ENCODE measurements at places on chromosomes 2 and 18.

DNA sequence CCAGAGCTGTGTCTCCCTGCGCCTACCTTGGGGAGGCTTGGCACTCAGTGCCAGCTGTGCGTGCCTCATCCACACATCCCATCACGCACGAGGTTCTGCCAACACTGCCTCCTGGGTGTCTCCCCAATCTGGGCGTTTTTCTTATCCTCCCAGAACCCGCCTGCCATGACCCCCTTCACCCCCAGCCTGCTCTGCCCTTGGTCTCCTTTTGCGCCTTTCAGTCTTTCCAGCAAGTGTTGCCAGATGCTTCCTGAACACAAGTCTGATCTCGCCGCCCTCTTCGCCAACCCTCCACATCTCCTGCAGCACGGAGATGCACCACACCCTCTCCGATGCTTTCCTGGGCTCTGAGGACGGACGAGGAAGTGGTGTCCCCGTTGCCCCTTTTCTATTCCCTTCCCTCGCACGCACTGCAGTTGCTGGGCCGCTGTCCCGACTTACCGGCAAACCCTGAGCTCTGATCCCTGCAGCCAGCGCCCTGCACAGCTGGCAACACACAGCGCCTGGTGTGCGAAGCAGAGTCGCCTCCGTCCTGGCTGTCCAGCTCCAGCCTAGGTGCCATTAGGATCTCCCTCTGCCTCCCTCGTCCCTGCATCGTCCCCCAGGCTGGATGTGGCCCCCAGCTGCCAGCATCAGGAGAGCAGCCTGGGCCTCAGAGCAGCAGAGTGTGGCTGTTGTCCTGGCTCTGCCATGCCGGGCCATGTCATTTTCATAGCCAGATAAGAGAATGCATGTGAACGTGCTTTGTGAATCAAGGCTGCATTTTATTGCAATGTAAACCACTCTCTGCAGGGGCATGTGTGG, 22.6 kb upstream of the ALLC start:
- DNase-seq, result no peak

DNA sequence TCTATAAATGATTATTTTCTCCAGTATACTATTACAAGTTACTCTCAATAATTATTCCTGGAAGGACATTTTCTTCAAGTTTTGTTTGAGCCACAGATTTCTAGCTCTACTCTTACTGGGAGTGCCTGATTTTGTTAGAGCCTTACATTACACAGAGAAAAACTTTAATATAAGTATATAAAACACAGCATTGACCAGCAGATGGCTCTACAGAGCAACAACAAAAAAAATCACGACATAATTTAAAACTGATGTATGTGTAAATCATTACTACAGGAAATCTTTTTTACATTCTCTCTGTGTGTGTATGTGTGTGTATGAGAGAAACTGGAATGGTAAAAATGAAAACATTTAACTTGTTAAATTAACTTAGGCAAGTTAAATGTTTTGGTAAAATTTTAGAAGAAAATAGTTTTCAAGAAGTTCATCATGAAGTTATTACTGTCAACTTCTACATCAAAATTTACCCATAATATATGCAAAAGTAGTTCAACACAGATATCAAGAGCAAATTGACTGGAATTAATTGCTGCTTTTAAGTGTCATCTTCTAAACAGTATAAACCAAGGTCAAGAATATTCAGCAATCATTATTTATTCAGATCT, 103.3 kb downstream of the MDH1 start:
- DNase-seq, result no peak

DNA sequence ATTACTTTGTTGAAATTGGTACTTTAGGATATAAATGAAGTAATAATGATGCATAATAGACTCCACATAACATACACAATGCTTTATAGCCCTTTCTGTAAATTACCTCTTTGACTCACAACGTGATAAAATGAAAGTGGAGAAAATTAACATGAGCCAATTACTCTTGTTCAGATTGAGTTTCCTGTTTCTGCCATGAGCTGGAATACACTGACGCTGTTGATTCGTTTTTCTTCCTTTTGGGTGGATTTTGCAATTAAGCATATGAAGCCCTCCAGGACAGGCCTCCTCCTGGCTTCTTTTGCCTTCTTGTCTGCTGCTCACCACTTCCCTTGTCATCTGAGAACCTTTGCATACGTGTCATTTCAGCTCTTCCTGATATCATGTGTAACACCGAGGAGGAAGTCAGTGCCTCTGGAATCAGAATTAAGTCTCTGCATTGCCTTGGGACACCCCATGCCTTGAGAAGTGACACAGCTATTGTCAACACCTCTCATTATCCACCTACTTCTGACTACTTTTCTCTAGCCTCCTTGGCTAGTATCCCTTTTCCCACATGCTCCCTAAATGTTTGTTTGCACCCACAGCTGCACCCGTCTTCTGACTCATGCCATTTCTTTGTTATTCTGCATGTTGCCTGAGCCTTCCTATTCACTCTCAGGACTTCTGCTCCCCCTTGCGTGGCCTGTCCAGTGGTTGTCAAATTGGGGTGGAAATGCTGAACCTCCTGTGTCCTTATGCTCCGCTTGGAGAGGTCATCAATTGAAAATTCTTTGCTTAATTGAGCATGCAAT, 134.1 kb downstream of the FMNL2 start:
- DNase-seq, result no peak

DNA sequence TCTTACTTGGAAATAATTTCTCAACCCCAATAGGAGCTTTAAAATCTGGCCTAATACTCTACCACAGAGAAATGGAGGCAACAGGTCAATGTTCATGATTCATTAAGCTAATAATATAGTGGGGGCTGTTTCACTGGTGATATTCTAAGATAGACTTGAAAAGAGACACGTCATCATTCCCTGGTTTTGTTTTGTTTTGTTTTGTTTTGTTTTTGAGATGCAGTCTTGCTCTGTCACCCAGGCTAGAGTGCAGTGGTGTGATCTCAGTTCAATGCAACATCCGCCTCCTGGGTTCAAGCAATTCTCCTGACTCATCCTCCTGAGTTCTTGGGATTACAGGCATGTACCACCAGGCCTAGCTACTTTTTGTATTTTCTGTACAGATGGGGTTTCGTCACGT, 37.5 kb upstream of the SOS1 start:
- DNase-seq, result no peak

DNA sequence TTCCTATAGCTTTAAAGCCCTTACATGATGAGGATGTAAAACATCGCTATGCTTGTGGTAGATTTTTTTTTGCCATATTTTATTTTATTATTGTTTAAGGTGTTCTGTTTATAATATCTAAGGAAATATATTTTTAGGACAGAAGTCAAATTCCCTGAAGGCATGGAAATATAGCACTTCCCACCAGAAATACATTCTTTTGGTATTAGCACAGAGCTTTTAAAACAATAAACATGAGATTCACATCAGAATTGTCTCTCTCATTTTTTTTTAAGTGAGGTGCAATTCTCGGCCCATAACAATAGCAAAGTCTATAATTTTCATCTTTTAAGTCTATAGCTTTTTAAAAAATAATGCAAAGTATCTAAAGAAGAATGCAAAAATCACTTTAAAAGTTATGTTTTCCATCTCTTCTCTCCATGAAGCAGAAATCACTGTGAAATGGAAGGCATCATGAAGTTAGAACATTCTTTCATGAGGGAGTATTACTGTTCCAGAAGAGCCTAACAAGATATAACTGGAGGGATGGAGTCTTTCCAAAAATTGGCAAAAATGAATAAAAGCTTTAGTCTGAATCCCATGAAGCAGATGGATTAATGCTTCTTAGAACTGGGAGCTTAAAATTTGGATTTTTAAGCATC, 283.6 kb upstream of the TRIB2 start:
- no peak for DNase-seq

All from GM04504 (cell line).